ENCODE measurements at places on chromosomes 5 and 9.
A peak's percentile ranks its signal among the peaks of the same experiment; 100 is the strongest.

GRCh38 chr9:12968093-12968492 is 193.3 kb downstream of the LURAP1L start:
- no peak for DNase-seq

DNA sequence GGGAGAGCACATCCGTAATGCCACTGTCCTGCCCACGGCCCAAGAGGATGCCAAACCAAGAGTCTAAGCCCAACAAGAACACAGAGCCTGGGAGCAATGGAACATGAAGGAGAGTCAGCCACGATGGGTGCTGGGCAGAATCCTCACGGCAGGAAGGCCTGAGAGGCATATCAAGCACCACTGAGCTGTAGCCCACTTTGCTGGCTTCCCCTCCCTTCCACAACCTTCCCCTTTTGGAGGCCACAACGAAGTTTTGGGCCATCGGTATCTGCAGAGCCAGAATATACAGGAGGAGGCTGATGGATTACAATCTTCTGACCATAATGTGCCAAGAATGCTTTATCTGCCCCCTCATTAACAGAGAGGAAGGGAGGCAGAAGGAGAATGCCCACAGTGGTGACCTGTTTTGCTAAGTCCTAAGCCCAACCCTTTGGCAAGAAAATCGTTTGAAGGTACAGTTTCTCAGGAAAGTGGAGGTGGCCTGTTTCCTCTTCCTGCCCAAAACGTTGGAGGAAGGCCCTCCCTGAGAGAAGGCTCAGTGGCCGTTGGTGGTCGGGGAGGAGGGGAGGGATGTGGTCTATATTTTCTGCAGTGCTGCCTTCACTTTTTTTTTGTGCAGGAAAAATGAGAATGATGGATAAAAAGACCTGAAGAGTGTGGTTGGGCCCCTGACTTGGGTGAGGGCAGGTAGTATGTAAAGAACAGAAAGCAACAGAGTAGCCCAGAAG is 26.2 kb downstream of the MACROH2A1 start:
- no peak for DNase-seq

GRCh38 chr9:38010918-38011704 is 57.9 kb downstream of the SHB start:
- no peak for DNase-seq

DNA sequence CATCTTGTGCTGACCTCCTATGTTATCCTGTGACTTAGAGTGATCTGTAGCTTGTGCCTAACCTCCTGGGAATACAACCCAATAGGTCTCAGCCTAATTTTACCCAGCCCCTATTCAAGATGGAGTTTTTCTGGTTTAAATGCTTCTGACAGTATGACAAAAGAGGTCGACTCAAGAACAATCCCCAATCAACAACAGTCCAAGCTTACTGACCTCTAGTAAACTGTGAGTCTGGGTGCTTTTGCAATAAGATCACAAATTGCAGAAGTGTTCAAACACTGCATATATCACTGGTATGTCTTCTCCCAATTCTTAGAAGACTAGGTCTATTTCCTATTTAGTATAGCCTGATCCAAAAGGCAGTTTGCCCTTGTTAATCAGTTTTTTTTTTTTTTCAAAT is 323.5 kb upstream of the PTGER4 start:
- DNase-seq: no peak

DNA sequence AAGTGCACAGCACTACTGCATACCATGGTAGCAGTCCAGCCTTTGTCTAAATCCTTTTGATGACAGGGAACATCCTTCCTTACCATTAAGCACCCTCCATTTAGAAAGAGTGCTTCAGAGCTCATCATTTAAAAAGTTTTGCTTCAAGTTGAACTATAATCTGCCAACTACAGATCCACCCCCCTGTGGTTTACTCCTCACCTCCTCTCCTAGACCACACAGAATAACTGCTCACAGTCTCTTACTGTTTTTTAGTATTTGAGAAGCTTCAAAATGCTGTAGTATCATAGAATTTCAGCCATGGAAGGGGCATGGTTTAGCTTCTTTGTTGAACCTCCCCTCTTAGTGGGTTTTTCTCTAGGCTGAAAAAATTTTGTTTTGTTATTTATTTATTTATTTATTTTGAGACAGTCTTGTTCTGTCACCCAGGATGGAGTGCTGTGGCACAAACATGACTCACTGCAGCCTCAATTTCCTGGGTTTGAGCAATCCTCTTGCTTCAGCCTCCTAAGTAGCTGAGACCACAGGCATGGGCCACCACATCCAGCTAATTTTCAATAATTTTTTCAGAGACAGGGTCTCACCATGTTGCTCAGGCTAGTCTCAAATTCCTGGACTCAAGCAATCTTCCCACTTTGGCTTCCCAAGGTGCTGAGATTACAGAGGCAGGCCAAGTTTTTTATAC is 384.3 kb upstream of the RFX3 start:
- no peak for DNase-seq

DNA sequence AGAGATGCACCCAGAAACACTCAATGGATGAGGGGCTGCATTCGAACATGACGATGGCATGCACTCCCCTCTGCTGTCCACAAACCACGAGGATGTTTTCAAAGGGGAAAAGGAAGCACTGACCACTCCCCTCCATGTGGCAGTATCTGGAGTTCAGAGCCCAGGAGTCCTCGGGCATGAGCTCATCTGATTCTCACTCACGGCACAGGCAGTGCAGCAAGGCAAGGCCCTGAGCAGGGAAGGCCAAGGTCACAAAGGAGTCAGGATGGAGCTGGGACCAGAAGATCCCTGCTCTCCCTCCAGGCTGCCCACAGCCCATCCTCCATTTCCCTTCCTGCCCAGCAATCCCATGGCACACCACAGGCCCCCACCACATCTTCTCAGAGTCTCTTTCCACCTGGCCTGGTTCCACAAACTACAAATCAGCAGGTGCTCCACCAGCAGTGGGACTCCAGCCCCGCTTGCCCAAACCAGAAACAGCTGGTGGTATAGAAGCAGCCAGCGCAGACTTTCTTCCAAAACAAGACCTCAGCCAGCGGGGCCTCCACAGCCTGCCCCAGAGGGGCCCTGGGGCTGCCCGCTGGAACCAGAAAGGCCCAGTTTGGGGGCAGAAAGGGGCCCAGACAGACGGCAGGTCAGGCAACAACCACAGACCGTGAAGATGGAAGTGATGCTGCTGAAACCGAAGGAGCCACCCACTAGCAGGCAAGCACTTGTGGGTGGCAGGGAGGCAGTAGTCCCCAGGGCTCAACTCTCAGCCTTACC is 12.2 kb downstream of the TNIP1 start:
- no peak for DNase-seq

- no peak for DNase-seq
Measured at GRCh38 chr9:96109680-96110351, 192.2 kb downstream of the HSD17B3 start.

DNA sequence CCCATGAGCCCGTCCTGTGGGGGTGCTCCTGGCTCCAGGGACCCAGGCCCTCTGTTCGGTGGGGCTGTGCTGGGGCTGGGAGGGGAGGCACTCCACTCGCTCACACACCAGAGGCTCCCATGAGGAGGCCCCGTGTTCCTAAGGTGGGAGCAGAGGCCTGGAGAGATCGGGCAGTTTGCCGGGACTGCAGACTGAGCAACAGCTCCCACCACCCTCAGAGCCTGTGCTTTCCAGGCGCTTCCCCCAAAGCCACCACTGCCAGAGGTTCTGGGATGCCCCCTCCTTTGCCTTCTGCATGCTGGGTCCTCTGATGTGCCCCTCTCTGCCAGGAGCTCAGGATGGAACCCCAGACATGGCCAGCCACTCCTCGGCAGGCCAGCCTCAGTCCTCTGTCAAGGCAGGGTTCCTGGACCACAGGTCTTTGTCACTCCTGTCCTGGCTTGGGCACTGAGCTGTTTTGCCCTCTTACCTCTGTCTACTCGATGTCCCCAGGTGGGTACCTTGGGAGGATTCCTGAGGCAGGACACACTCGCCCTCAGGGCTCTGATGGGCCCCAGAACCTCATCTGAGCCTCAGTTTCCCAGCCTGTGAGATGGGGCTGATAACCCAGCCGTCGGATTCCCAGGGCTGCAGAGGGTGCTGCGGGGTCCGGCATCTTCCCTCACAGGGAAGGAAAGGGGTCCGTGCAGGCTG is 80.8 kb downstream of the TSPAN17 start:
- no peak for DNase-seq

DNA sequence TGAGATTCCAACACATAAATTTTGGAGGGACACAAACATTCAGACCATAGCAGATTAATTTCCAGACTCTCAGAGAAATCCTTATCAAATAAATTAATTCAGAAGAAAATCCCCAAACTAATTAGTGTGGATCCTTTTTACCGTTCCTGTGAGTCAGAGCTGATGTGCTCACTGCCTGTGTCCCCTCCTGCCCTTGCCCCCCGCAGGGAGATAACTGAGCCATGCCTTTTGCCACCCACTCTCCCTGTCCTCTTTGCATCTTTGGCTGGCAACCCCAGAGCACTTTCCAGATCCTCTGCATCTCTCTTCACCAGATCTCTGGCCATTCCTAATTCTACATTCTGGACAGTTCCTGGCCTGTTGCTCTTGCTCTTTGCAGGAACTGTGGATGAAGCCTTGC is 135.4 kb upstream of the MAP1B start:
- DNase-seq: no peak

GRCh38 chr9:114049441-114050225 is 28.5 kb downstream of the AMBP start:
- DNase-seq: no peak

DNA sequence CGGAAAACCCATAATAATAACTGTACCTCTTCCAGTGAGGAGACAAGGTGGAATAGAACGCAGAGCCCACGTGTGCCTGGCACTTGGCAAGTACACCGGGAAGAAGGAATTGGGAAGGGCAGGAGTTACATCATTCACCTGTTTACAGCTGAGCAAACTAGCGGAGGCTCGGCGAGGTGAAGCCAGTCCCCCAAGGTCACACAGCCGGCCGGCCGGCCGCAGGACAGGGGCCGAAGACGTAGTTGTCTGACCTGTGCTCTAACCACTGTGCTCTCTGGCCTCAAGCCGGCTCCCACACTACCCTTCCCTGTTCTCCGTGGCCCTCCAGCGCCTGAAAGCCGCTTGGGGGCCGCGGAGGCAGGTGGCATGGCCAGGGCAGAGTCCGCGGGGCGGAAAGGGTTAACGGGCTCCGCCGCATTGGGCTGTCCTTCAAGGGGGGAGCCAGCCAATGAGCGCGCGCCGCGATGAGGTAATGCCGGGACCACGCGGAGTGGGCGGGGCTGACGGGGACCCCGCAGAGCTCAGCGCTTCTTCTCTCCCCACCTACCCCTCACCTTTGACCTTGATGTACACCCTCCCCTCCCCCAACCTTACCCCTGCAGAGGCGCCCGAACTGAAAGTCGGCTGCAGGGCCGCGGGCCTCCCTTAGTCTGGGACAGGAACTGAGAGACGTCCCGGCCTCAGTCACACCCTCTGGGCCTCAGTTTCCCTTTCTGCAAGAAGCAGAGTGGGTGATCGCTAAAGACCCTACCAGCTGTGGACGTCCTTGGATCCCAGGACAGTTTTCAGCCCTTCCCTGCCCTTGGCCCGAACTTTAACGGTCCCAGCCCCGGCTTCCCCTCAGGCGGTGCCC is 125.1 kb downstream of the C9orf50 start:
- DNase-seq: peak; percentile 92

- no peak for DNase-seq
Measured at GRCh38 chr5:171367424-171368370, 20.0 kb upstream of the NPM1 start.

DNA sequence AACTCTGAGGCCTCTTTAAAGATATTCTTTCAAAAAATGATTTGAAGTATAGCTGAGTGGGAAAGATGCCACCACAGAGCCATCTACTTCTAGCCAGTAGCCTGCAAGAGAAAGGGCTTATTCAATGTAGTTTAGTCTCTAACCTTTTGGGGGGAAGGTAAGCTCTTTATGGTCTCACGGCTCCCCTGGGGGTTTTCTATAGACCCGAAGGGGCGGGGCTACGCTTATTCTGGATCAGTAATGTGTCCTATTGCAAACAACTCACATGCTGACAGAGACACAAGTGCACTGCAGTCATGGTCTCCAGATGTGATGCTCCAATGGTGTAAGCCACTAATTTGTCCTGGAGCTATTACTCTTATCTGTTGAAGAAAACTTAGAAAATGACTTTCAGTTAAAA is 53.4 kb upstream of the RPS23 start:
- no peak for DNase-seq

- no peak for DNase-seq
Measured at GRCh38 chr5:84379749-84380148, 4.9 kb downstream of the EDIL3 start.

DNA sequence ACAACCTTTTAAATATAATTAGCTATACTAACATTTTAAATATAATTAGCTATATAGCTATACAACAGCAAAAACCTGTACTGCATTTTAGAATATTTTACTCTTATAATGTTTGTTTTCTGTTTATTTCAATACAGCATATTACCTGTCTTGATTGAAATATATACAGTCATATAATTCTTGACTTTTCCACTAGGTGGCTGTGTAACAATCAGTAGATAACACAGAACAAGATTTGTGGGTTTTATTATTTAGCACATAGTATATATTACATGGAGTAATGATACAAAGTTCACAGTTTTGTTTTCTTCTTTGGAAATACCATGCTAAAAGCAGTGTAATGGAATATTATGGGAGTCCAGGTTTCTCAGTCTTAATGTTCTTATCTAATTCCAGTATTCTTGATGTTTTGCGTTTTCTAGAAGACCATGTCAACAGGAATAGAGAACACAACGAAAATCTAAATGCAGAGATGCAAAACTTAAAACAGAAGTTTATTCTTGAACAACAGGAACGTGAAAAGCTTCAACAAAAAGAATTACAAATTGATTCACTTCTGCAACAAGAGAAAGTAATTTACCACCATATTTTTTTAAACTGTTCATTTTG is 13.3 kb downstream of the HMMR start:
- no peak for DNase-seq

DNA sequence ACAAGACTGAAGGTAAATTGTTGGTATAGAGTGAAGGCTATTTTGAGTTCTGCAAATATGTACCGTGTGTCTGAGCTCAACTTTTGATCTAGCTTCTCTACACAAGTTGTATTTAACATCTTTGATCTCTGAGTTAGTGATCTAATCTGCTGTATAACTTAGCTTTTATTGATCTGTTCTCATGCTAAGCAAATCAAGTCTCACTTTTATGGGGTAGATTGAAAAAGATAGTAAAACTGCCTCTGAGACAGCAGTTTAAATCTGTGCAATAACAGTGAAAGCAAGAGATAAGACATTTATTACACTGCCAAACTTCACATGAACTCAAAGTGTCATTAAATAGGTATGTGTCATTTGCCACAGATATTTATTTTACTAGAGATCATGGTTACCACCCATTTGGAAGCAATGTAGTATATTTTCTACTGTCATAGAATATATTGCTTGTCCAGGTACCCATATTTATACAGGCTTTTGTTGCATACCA is 477.3 kb downstream of the ISL1 start:
- peak; percentile 12 for DNase-seq

- DNase-seq: no peak
Measured at GRCh38 chr9:70195456-70195855, 63.3 kb upstream of the SMC5 start.
